ENCODE measurements at places on chromosomes 2 and 18.
A peak's percentile ranks its signal among the peaks of the same experiment; 100 is the strongest.

DNA sequence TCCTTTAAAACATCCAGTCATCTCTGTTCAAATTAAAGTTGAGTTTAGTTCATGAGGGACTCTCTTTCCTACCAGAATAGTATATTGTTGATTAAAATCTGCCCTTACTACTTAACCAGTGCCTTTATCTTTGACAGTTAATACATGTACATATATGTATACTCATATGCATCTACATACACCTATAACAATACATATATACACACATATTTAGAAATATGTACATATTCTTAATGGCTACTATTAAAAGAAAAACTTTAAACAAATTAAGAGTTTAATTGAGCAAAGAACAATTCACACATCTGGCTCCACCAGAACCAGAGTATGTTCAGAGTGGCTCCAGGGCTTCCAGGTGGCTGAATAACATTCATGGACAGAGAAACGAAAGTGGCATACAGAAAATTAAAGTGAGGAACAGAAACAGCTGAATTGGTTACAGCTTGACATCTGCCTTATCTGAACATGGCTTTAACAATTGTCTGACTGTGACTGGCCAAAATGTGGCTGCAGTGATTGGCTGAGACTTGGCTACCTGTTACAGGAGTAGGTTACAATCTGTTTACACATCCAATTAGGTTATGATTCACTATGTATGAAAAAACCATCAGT, 38.8 kb downstream of the ZNF519 start:
- DNase-seq: no peak

- DNase-seq: peak; percentile 33
These were observed 247.7 kb downstream of the ZNF385B start for GRCh38 chr2:179613701-179614100.

GRCh38 chr2:60961457-60961856, 56.1 kb upstream of the PEX13 start:
- DNase-seq: peak; percentile 35

DNA sequence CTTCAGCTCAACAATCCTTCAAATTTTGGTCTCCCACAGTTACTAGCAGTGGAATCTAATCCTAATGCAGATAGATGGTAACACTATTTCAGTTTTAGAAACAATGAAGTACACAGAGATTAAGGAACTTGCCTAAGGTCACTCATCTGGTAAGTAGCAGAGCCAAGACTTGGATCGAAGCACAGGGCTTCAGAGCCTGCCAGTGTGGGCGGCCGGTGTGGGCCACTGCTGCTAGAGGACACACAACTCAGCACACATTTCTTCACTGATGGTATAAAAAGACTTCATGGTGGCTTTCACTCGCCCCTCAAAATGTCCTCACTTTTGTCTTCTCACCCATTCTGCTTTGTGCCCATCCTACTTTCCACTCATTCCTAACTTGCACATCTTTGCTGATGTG, 11.1 kb downstream of the C2orf74 start:
- DNase-seq: no peak

- peak; percentile 84 for DNase-seq
These were observed 69.8 kb downstream of the BABAM2 start for GRCh38 chr2:27960237-27960912.

GRCh38 chr2:177619986-177620385, 227.4 kb downstream of the AGPS start:
- DNase-seq: no peak

DNA sequence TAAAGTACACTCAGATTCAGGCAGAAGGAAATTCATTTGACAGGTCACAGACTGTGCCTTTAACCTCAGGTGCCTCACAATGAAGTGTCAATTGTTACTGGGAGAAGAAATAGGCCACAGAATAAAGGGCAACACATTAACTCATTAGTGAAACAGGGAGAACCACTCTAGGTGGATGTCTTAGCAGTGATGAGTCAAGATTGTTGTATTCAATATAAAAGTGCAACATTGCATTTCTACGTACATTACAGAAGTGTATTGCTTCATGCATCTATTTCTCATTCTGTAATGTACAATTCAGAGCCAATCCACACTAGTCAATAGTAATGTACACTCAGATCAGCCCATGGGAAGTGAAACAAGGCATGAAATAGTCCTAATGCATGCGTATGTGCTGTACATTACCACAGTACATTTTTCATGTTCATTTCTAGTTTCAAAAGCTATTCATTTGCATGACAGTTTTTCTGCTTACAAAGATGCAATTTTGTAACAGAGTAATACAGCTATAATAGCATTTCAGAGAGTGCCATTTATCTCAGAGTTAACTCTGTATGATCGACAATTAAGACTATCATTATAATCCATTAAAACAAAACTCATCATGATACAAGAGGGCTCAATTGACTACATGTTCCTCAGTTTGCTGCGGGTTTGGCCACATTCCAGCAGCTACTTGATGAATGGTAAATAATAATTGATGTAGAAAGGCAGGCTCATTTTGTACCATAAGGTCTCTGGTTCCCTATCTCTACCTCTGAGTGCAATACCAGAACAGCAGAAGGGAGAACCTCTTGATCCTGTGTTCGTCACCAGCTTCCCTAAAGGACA, 12.2 kb upstream of the ARL5A start:
- no peak for DNase-seq

DNA sequence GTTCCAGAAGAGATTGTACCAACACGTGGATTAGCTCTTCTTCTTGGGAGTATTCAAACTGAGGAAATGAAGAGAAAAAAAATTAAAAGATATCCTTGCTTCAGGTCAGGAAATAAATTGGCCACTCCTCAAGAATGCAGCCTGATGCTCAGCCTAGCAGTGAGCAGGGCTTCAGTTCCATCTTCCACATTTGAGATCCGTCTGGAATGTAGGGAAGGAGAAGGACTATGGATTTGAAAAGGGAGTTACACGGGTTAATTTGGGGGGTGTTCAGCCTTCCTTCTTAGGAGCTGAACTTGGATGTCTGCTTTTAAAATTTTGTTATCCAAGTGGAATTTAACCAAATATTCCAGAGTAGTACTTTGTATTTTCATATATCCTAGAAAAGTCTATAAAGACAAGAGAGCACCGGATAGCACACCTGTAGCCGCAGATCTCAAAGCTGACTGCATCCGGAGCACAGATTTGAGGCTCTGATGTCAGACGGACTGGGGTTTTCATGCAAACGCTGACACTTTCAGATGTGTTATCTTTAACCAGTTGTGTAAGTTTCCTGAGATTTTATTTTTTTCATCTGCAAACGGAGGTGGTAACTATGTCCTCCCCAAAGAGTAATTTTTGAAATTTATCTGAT, 99.3 kb downstream of the COPS8 start:
- DNase-seq: no peak

GRCh38 chr2:219478916-219479315, 19.8 kb upstream of the GMPPA start:
- DNase-seq: no peak

DNA sequence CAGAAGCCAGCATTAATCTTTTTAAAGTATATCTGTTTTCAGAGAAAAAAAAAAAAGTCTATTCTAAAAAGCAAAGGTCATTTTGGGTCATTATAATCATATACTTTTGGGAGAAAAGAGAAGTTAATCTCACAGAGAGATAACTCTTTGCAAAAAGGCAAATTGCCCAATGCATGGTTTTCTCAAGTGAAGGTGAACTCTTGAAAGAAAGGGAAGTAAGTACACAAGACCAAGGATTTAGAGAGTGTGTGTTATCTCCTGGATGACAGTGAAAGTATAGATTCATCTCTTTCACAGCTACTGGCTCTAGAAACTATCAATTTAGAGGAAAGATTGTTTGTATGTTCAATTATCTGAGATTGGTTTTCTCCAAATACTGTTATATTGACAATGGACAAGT, 151.4 kb downstream of the CD8B2 start:
- no peak for DNase-seq

DNA sequence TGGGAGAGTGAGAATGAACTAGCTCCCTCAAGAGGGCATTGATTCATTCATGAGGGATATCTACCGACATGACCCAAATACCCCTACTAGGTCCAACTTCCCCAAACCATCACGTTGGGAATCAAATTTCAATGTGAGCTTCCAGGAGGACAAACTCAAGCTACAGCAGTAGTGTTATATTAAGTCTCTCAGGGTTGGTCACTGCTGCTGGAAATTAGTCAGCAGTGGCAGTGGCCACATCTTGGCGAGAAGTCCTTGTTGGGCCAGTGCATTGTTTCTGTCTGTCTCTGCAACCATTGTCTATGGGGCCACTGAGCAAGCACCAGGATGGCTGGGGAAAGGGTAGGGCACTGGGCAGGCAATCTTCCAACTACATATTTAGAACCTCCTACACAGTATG, 47.5 kb downstream of the THUMPD2 start:
- no peak for DNase-seq

- DNase-seq: no peak
These were observed 226.2 kb downstream of the TNS1 start for GRCh38 chr2:217776631-217777030.

DNA sequence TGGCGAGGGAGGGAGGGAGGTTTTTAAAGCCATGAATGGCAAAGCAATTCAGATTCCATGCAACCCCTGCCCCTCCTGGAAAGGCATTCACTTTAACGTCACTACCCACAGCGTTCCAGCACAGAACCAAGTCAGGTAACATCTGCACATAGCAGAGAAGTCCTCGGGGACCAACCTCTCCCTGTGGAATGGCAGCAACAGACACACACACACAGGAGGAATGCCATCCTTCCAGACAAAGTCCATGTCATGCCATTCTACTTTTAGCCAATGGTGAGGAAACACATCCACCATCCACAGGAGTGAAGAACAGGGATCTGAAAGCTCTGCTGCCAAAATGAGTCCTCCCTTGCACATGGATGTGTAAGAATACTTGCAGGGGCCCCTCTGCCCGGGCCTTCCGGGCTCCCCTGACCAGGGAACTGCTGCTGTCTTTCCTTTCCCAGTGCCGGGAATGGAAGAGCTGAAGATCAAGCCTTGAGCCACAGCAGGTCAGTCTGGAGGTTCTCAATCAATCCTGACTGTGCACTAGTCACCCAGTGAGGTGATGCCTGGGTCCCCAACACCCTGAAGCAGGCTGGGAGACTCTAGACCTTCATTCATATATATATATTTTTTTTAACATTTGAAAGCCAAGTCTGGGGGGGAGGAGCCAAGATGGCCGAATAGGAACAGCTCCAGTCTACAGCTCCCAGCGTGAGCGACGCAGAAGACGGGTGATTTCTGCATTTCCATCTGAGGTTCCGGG, 63.7 kb downstream of the UXS1 start:
- DNase-seq: no peak

DNA sequence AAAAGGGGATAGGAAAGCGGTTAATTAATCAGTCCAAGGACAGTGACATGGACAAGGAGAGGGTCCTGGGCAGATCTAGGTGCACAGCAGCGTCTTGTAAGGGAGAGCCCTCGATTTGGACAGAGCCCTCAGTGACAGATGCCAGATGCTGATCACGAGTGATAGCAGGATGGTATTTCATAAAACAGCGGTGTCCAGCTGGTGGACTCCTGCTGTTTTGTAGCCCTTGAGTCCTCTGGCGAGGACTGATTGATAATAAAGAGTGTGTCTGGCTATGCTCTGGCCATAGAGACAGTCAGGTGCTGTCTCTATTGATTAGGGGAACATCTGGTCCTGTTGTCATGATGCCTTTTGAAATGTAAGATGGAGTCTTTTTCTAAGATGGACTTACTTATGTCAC, 180.7 kb downstream of the NCK2 start:
- DNase-seq: no peak

DNA sequence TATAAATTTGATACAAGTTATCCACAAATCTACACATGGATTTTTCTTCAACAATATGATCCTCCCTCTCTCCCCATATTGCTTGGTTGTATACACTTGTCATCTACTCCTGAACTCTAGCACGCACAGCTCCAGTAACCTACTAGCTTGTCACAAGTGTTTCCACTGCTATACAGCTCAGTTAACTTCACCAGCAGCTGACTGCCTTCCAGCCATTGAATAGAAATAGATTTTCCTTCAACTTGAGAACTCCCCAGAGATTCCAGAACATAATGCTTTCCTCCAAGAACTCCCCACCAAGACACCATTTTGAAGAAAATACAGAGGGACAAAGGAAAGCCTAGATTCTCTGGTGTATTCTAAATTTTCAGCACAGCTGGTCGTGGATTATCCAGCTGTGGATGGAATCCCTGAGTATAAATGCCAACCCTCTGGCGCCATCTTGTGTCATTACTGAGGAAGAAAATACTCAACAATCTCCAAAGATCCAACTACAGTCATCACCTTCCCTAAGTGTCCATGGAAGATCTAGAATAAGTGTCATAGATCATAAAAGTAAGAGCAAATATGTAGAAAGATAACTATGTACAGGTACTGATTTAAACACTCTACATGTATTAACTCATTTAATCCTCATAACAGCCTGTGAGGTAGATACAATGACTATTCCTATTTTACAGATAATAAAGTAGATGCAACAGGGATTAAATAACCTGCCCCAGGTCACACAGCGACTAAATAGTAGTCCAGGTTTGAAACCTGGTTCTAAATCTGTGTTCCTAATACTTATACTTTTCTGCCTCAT, 156.7 kb downstream of the ARHGAP28 start:
- DNase-seq: peak; percentile 39

- no peak for DNase-seq
These were observed 11.9 kb upstream of the TET3 start for GRCh38 chr2:73972846-73973245.

GRCh38 chr2:165810418-165810817, 16.4 kb upstream of the GALNT3 start:
- DNase-seq: no peak

- DNase-seq: no peak
These were observed 37.8 kb upstream of the ZNF397 start for GRCh38 chr18:35203067-35203466.

GRCh38 chr2:151984424-151985083, 114.3 kb downstream of the CACNB4 start:
- DNase-seq: no peak

GRCh38 chr2:14245901-14246300, 386.6 kb upstream of the LRATD1 start:
- DNase-seq: no peak

- no peak for DNase-seq
These were observed 110.2 kb upstream of the NOSTRIN start for GRCh38 chr2:168692132-168692744.

DNA sequence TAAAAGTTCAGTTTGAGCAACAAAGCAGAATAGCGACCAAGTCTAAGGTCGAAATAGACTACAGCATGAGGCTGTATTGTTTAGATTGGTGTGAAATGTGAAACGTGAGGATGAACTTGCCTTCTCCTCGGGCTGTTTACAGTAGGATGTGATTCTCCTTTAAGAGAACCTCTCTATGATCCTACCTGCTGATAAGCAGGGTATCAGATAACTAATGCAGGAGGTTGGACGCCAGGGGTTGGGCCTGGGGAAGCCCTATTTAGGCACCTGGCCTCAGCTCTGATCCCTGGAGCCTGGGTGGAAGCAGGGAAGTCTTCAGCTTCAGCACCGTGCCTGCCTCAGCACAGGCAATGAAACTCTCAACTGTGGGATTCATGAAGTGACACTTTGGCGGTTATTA, 11.4 kb downstream of the CRYGD start:
- DNase-seq: no peak

GRCh38 chr2:42457011-42457410, 36.8 kb downstream of the KCNG3 start:
- no peak for DNase-seq

Data from NCI-H226 (cell line).